Upper lobe of left lung (tissue), 6 donors: ENCODE measurements at places on chromosomes 13 and 19.

DNA sequence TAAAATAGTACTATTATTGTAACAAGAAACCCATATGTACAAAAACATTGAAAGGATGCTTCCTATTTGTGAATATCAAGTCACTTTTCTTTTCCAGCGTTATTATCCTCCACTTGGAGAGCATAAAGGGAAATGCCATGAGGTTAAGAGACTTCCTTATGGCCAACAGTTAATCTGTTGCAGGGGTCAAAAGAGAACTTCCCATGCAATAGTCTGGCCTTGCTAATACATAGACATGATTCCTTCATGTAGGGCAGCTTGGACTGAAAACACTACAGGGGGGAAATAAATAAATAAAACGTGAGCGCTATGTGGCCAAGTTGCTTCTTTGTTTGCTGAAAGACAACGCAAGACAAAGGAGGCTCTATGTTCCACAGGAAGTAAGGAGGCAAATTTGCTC is 269.1 kb upstream of the EDNRB start:
- no peaks in the 10 kb centered on the region for H3K27me3 ChIP-seq
- H3K36me3 ChIP-seq: no peaks in the 10 kb centered on the region
- no peak overlapping the region for H3K4me3 ChIP-seq
- H3K4me1 ChIP-seq: no peaks in the 10 kb centered on the region

GRCh38 chr13:46667687-46668281 is 114.8 kb downstream of the LRCH1 start:
- peaks cover 48% of the 10 kb centered on the region for H3K4me1 ChIP-seq
- H3K27ac ChIP-seq: peak overlapping the region; percentile 45
- no peak overlapping the region for H3K4me3 ChIP-seq
- no peak for DNase-seq
- peaks cover 7% of the 10 kb centered on the region for H3K36me3 ChIP-seq

DNA sequence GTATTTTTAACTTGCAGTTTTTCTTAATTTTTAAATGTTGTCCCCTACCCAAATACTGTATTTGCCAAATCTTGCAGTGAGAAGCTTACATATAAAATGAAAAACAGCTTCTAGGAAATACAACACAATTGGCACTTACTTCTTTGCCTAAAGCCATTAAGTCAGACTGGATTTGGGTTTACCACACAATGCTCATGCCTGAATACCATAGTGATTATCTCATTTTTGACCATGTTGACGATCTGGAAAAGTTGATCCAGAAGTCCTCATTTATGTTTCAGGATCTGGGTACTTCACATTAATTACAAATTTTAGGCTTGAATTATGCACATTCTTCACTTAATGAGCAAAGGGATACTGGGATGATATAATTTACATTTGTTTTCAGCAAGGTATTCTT is 2.4 kb downstream of the RNF6 start:
- no peak overlapping the region for H3K27ac ChIP-seq
- H3K4me3 ChIP-seq: no peak overlapping the region
- H3K36me3 ChIP-seq: peaks cover 42% of the 10 kb centered on the region
- DNase-seq: no peak

- H3K27ac ChIP-seq: no peak overlapping the region
- peak; percentile 86 for DNase-seq
- peaks cover 3% of the 10 kb centered on the region for H3K4me1 ChIP-seq
- no peaks in the 10 kb centered on the region for H3K27me3 ChIP-seq
- no peak overlapping the region for H3K4me3 ChIP-seq
These were observed 35.6 kb upstream of the PSPC1 start for GRCh38 chr13:19818223-19818842.

DNA sequence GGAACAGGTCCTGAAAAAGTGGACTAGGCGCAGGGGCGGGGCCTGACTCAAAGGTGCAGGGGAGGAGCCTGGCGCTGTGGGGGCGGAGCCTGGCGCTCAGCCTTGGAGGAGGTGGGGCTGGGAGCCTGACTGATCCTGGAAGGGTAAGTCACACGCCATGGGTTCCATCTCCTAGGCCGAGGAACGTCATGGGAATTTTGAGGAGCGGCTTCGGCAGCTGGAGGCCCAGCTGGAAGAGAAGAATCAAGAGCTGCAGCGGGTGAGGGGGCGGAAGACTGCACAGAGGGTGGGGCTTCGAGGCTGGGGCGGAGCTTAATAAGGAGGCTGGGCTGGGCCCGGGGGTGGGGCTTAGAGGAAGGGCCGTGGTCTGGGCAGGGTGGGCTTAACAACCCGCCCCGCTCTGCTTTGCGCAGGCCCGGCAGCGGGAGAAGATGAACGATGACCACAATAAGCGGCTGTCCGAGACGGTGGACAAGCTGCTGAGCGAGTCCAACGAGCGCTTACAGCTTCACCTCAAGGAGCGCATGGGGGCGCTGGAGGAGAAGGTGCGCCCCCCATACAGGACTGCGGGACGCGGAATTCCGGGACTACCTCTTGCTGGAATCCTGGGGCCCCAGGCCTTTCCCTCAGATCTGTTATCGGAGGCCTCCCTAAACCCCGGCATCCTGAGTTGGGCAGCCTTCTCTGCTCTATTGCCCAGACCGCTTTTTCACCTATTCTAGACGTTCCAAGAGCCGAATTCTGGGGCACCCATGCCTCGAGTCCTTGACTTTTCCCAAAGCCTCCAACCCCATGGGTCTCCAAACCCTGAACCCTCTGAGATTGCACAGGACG is 14.5 kb downstream of the PPFIA3 start:
- no peak overlapping the region for H3K27ac ChIP-seq
- peaks cover 17% of the 10 kb centered on the region for H3K4me1 ChIP-seq
- H3K36me3 ChIP-seq: no peaks in the 10 kb centered on the region
- H3K4me3 ChIP-seq: peak overlapping the region; percentile 26
- peak; percentile 75 for DNase-seq
- H3K27me3 ChIP-seq: no peaks in the 10 kb centered on the region

- peak overlapping the region; percentile 99 for H3K27ac ChIP-seq
- H3K27me3 ChIP-seq: no peaks in the 10 kb centered on the region
- peak overlapping the region; percentile 100 for H3K4me3 ChIP-seq
- H3K36me3 ChIP-seq: peaks cover 48% of the 10 kb centered on the region
These were observed 792 bp upstream of the LENG8 start for GRCh38 chr19:54448040-54448773.

- peaks cover 26% of the 10 kb centered on the region for H3K4me1 ChIP-seq
- peaks cover 4% of the 10 kb centered on the region for H3K27me3 ChIP-seq
- DNase-seq: no peak
These were observed 3.1 kb upstream of the SDHAF1 start for GRCh38 chr19:35991731-35992450.

- no peak overlapping the region for H3K4me3 ChIP-seq
- H3K36me3 ChIP-seq: no peaks in the 10 kb centered on the region
- H3K4me1 ChIP-seq: peaks cover 1% of the 10 kb centered on the region
- H3K27ac ChIP-seq: no peak overlapping the region
- DNase-seq: no peak
- H3K27me3 ChIP-seq: no peaks in the 10 kb centered on the region
These were observed 127.8 kb downstream of the MRPL57 start for GRCh38 chr13:21304256-21304655.

DNA sequence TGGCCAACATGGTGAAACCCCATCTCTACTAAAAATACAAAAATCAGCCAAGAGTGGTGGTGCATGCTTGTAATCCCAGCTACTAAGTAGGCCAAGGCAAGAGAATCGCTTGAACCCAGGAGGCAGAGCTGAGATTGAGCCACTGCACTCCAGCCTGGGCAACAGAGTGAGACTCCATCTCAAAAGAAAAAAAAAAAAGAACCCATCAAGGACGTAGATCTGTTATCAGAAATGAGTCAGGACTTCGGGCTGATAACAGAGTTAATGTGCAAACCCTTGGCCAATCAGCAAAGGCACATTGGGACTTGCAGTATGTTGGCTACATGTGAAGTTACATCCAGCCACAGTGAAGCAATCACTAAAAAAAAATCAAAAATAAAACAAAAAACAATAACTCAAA is 4.8 kb upstream of the LGALS7B start:
- no peak overlapping the region for H3K4me3 ChIP-seq
- no peak overlapping the region for H3K27ac ChIP-seq

GRCh38 chr13:29737061-29737460 is 113.4 kb downstream of the UBL3 start:
- peaks cover 2% of the 10 kb centered on the region for H3K27me3 ChIP-seq
- no peak for DNase-seq
- H3K27ac ChIP-seq: no peak overlapping the region
- H3K4me3 ChIP-seq: no peak overlapping the region

DNA sequence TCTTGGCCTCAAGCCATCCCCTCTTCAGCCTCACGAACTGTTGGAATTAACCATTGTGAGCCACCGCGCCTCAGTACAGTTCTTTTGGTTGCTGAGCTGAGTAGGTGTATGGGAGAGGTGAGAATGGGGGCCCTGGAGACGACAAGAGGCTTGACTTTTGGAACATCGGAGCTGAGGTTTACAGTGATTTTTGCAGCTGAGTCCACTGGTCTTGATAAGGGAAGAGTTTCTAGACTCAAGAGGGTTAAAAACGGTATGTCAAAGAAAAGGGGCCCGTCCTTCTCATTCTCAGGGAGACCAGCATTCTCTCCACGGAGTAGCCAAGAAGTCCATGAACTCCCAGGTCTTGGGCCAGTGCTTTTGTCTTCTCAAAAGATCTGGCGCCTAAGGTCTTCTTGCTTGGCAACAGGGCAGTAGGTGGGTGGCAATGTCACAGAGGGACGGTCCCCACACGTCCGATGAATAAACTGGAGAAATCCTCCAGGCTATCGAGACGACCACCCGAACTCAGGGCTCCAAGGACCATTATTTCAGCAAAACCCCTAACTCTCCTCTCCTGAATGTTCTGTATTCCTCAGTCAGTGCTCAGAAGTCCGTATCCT is 6.4 kb upstream of the QTRT1 start:
- H3K4me1 ChIP-seq: peaks cover 21% of the 10 kb centered on the region
- H3K4me3 ChIP-seq: no peak overlapping the region
- H3K27me3 ChIP-seq: no peaks in the 10 kb centered on the region
- DNase-seq: no peak
- peaks cover 29% of the 10 kb centered on the region for H3K36me3 ChIP-seq

DNA sequence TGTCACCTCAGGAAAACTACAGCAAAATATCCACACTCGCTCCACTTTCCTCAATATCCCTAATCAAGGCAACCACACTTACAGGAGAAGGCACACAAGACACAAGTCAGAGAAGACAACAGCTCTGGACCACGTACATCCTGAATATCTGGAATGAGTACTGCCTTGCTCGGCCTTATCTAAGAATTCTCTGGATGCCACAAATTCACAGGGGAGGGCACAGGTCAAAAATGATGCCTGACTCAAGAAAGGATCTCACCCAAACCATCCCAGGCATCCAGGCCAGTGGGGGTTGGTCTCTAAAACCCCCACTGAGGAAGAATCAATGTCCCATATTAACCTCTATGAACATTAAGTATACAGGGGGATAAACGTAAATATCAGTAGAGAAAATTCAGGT is 29.9 kb downstream of the ATP7B start:
- no peak for DNase-seq
- H3K36me3 ChIP-seq: no peaks in the 10 kb centered on the region
- no peak overlapping the region for H3K4me3 ChIP-seq
- H3K27ac ChIP-seq: no peak overlapping the region
- no peaks in the 10 kb centered on the region for H3K4me1 ChIP-seq
- no peaks in the 10 kb centered on the region for H3K27me3 ChIP-seq

- H3K27me3 ChIP-seq: no peaks in the 10 kb centered on the region
- H3K4me1 ChIP-seq: peaks cover 5% of the 10 kb centered on the region
- H3K4me3 ChIP-seq: no peak overlapping the region
- DNase-seq: no peak
These were observed 4.8 kb upstream of the ZNF653 start for GRCh38 chr19:11510444-11510843.

DNA sequence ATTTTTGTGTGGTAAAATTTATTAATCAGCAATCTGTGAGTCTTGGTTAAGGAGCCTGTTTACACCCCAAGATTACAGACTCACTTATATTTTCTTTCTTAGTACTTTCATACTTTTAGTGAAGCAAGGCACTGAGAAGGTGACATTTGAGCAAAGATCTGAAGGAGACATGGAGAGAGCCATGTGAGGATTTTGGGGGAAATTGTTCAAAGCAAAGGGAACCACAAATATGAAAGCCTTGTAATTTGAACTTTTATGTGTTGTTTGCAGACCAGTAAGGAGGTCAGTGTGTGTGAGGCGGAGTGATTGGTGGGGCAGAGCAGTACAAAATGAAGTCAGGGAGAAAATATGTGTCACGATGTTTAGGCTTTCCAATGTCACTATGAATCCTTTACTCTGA is 140.7 kb upstream of the KLF12 start:
- H3K36me3 ChIP-seq: no peaks in the 10 kb centered on the region
- H3K27me3 ChIP-seq: no peaks in the 10 kb centered on the region
- H3K4me3 ChIP-seq: no peak overlapping the region

GRCh38 chr19:13797870-13798269 is 2.6 kb downstream of the ZSWIM4 start:
- no peak for DNase-seq
- no peaks in the 10 kb centered on the region for H3K27me3 ChIP-seq
- H3K4me1 ChIP-seq: peaks cover 46% of the 10 kb centered on the region
- H3K4me3 ChIP-seq: no peak overlapping the region
- H3K36me3 ChIP-seq: peaks cover 6% of the 10 kb centered on the region

DNA sequence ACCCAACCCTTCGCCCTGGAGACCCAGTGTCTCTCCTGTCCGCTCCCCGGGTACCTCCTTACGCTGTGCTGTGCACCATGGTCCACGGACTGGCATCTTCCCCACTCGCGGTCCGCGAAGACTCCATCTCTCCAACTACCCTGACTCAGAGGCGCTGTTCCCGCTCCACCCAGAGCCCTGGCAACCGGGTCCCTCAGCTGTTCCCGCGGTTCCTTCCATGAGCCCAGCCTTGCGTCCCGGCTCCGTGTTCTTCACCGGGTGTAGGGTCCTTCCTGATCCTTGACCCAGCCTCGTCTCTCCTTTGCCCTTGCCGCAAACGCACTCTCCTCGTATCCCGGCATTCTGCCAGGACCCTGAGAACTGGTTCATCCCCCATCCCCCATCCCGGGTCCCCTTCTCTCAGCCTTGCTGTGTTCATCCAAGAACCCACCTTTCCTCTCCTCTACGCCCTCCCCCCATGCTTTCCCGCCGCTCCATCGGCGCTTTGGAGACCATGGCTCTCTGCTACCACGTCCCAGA is 664 bp downstream of the ICAM5 start:
- peaks cover 94% of the 10 kb centered on the region for H3K4me1 ChIP-seq
- H3K27ac ChIP-seq: peak overlapping the region; percentile 82
- no peak overlapping the region for H3K4me3 ChIP-seq
